RCC 7860 (cell line): ENCODE measurements at places on chromosomes 3 and 15.
A peak's percentile ranks its signal among the peaks of the same experiment; 100 is the strongest.

GRCh38 chr3:186931532-186932280 lies 1.4 kb downstream of the ST6GAL1 start:
- DNase-seq, result no peak

- DNase-seq, result no peak
Measured at GRCh38 chr3:124773351-124774326, 43.4 kb downstream of the UMPS start.

DNA sequence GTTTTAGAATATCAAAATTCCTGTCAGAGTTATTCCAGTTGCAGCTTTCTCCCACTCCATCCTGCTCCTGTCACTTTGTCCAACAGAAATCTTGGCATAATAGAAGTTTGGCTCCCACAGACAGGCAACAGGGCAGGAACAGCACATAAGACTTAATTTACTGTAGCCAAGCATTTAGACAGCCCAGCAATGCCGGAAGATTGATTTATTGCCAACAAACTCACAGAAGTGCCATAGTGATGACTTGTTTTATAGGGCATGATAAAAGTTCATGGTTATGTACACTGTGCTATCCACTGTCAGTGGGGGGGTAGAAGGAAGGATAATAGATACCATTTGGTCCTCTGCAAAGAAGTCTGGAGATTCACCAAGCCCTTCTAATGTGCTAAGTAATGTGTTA lies 98.3 kb upstream of the CBLB start:
- DNase-seq, result no peak

DNA sequence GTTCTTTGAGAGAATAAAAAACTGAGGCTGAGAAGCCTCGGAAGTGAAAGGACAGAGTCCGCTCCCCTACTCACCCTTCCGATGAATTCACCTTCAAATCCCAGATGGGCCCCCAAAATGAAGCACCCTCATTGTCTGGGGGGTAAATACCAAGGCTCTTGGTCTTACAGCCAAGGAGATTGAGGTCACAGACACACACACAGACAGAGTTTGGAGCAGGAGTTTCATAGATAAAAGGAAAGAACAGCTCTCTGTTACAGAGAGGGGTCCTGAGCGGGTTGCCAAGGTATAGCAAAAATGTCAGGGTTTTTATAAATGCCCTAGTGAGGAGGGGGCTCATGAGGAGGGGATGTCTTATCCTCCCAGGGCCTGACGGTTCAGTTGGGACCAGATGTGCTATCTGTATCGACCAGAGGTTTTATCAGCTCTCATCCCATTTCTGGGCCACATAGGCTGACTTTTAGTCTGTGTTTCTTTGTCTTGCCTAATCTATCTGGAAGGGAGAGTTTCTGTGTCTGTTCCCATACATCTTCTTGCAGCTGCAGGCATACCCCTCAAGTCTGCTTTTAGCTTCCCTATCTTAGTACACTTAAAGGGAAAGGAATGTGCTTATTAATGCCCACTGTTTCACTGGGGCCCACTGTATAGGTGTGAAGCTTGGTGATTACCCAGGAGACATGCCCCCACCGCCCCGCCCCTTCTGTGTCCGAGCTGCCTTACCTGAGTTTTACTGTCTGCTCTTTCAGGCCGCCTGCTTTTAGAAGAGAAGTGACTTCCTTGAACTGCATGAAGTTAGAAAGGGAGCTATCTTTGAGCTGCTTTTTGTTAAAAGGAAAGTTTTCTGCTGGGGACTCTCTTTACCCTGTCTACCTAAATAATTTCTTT lies 66.8 kb upstream of the ATP11B start:
- DNase-seq, result no peak

GRCh38 chr15:45314960-45315359 lies 62.9 kb downstream of the SLC28A2 start:
- DNase-seq, result no peak

DNA sequence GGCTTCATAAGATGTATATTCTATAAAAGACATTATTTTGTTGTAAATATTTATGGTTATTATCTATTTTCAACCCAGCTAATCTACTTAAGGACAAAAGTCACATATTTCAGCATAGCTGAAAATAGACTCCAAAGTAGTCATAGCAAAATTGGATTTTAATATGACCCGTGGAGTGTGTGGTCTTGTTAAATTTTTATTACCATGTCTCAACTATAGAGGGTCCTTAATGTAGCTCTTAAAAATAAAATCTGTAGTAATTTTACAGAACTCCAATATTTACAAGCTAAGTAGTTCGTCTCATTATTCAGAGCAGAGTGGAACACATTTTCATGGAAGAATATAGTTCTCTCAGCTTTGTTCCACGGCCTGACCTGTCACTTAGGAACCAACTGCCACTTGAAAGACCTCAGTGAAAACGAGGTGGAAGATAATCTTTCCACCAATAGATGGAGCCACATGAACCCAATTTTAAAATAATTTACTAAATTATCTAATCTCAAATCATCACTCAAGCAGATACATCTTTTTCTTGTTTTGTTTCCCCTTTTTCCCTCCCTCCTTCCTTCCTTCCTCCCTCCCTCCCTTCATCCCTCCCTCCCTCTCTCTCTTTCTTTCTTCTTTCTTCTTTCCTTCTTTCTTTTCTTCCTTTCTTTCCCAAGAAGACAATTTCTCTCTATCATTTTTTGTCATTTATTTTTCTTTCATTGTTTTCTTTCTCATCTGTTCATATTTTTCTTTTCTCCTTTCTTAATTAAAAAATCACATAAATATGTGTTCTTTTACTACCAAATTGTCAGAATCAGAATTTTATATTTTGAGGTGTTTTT lies 97.2 kb downstream of the CLDN1 start:
- DNase-seq, result peak; percentile 45

DNA sequence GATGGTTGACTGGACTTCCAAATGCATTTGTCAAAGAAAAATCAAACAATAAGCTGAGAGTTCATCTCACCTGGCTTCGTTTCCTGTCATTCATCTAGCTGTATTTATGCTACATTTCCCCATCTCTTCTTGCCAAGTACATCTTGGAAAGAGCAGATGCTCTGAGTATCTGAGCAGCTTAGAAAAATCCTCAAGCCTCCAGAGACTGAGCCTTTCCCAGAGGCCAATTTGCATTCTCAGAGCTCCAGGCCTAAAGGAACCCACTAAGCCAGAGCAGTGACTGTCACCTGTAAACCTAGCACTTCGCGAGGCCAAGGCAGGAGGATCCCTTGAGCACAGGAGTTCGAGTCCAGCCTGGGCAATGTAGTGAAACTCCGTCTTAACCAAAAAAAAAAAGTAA lies 100.5 kb downstream of the XXYLT1 start:
- no peak for DNase-seq

DNA sequence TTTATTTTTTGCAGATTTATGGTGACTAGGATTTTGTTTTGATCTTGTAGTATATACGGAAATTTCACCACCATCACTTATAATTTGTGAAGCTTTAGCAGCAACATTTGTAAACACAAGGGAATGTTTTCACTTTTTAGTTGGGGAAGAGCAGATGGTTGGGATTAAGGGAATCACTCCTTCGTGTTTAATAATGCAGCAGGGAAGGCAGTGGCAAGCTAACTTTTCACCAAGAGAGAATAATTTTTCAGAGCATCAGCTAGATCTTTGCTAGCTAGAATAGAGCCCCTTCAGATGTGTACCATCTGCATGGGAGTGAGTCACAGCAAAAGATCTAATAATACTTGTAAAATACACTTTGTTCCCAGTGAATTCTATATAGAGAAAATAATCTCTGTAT lies 632.7 kb downstream of the CADM2 start:
- DNase-seq, result no peak

GRCh38 chr3:16224325-16224724 lies 40.4 kb downstream of the DPH3 start:
- no peak for DNase-seq

- no peak for DNase-seq
Measured at GRCh38 chr3:152236716-152237115, 32.0 kb upstream of the MBNL1 start.

DNA sequence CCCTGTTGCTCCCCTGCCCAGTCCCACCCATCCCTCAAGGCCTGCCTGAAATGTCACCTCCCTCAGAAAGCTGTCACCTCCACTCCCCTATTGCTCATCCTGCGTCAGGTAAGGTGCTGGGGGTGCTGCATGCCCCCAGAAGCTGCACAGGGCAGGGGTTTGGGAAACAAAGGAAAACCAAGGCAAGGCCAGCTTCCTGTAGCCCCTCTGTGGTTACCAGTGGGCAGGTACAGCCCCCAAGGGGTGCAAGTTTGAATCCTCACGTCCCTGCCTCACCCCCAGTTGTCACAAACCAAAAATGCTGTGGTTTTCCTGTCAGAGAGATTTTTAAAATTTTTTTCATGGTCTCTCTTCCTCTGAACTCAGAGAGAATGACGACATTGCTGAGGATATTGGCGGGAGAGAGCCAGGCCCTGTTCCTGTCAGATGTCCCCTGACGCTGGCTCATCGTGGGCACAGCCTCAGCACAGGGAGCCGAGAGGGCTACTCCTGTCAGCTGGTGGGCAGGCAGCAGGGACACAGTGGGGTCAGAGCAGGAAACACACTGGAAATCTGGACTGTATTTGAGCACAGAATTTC lies 27.0 kb downstream of the PSTPIP1 start:
- DNase-seq, result peak; percentile 59

DNA sequence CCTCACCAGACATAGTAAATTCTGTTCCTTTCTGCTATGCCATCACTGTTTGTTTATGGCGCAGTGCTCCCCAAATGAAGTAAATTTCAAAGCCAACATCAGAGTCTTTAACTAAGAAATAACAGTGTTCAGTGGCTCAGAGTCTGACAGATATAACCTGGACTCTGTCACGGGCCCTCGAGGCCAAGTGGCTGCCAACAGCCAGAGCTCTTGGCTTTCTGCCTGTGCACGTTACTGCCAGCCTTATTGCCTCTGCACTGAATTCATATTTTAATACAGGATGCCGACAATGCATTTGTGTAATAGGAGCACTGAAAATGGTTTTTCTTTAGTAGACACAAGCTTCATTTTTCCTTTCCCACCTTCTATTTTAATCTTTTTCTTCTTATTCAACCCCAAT lies 219.9 kb downstream of the NLGN1 start:
- no peak for DNase-seq

DNA sequence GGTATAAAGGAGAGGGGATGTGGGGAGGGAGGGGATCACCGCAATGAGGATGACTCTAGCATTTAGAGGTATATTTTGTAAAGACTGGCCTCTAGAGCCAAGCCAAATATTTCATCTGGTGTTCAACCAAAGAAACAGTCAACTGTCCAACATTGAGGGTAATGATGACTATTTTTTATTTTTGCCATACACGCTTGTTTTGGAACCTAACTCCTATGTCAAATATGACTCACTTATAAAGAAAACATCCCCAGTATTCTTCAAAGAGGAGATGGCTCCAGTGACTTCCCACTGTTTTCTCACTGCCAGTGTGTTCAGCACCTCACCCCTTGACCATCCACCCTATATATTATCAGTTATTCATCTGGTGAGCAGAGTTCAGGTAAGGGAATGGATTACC lies 77.3 kb downstream of the WNT5A start:
- no peak for DNase-seq

DNA sequence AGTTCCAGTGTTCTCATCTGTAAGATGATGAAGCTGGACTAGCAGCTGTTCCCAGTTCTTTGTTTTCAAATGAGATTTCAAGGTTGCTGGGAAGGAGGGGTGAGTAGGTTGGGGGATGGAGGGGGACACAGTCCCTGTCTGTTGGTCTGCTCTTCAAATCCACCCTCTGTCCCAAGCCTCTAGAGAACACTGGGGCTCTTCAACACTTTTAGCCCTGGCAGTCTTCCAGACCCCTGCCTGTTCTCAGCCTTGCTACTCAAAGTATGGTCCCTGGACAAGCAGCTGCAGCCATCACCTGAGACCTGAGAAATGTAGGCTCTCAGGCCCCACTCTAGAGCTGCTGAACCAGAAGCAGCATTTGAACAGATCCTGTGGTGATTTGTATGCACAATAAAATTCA lies 41.3 kb downstream of the NEK11 start:
- DNase-seq, result no peak

DNA sequence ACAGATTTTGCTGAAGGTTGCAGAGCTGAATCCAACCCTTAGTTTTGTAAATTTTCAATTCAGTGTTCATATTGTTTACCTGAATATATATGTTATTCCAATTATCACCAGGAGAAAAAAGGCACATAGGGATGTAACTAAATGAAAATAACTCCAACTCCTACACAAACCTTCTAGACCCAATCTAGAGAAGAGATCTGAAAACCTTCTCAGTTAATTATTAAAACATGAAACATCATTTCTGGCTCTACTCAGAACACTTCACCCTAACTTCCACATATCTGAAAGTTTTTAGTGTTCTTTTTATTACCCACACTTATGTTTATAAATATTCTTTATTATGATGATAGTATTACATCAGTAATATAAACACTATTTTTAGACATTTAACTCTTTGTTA lies 76.6 kb downstream of the LRRFIP2 start:
- peak; percentile 39 for DNase-seq

GRCh38 chr3:76872999-76873398 lies 166.9 kb upstream of the ROBO2 start:
- no peak for DNase-seq

GRCh38 chr3:196117809-196118208 lies 35.9 kb upstream of the TFRC start:
- DNase-seq, result no peak

- no peak for DNase-seq
Measured at GRCh38 chr3:116033516-116033915, 410.2 kb downstream of the GAP43 start.

DNA sequence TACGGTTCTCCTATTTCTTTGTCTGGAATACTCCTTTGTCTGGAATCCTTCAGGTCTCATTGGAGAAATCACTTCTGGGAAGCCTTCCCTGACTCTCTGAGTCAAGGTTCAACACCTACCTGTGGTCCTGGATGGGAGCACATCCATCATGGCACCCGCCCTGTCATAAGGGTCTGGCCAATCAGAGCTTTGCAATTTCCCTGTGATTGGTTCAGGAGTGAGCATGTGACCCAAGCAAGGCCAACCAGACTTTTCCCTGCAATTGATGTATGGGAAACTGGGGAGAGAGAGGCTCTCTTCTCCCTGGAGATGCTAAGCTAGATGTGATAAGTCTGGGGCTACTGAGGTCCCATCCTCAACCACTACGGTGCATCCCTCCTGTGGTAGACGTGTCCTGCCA lies 8.1 kb downstream of the FAM3D start:
- DNase-seq, result no peak

- DNase-seq, result no peak
Measured at GRCh38 chr15:66647358-66647757, 54.7 kb upstream of the SMAD6 start.

DNA sequence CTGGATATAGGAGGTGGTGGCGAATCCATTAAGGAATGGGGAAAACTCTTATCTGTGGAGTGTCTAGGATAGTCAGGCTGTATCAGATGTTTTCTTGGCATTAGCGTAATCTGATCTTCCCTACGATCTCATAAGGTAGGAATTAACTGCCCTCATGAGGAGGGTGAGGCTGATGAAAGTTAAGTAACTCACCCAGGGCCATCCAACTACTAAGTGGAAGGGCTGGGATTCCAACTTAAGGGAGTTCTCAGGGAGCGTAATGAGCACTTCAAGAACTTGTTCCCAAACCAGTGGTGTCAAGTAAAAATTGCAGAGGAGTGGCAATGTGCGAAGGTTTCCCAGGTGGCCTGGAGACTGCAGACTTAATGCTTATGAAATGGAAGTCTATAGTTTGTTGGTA lies 55.9 kb upstream of the OSBPL11 start:
- peak; percentile 8 for DNase-seq
